Inflammatory macrophage treated with lipopolysaccharide for 1 hour (primary cell): ENCODE measurements at places on chromosomes 7 and 10.
A peak's percentile ranks its signal among the peaks of the same experiment; 100 is the strongest.

- no peak for DNase-seq
These were observed 2.4 kb downstream of the CNTNAP2 start for GRCh38 chr7:146119002-146119401.

- DNase-seq: no peak
These were observed 39.7 kb upstream of the PDGFA start for GRCh38 chr7:559396-559705.

GRCh38 chr10:1380088-1380671 is 324.0 kb downstream of the WDR37 start:
- no peak for DNase-seq

- DNase-seq: peak; percentile 72
These were observed 2.0 kb downstream of the ZNF503 start for GRCh38 chr10:75399461-75400162.

GRCh38 chr7:150996376-150997074 is 5.7 kb downstream of the NOS3 start:
- peak; percentile 69 for DNase-seq

DNA sequence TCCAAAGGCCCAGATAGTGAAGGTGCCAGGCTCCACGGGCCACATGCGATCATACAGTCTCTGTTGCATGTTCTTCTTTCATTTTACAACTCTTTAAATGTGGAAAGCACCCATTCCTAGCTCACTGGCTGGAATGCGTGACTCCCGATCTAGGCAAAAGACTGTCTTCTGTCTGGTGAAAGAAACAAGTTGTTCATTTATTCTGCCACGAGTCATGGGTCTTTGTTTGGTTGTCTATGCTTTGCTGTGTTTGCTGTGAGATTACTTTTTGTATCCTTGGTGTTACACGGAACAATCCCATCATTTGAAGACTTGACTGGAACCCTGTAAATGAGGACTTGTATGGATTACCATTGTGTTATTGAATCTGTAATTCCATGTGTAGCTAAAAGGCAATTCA is 41.9 kb downstream of the NPVF start:
- DNase-seq: no peak

- DNase-seq: no peak
These were observed 1.9 kb upstream of the SLC18A2 start for GRCh38 chr10:117239051-117239450.
